Activated T-cell treated with anti-CD3 and anti-CD28 coated beads, Interleukin-2, amount 50 U/mL, for 1 hour (primary cell): ENCODE measurements at places on chromosomes 7 and 10.

GRCh38 chr7:102321351-102322201, 34.7 kb downstream of the SPDYE6 start:
- DNase-seq, result no peak

DNA sequence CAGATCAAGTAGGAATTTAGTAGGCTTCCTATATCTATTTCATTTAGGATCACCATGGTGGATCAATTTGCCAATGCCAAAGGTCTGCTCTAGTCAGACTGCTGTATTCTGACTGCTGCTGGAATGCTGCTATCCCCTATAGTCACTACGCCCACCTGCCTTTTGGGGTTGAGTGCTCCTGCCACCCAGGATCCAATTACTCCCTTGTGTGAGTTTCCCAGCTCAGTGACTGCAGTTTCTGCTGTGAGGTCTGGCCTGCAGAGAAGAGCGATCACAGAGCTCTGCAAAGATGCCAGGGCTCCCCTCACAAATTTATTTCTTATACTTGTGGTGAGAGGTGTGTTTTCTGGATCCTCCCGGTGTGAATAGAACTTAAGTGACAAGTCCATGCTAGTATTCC, 88.1 kb upstream of the FOXI2 start:
- no peak for DNase-seq

DNA sequence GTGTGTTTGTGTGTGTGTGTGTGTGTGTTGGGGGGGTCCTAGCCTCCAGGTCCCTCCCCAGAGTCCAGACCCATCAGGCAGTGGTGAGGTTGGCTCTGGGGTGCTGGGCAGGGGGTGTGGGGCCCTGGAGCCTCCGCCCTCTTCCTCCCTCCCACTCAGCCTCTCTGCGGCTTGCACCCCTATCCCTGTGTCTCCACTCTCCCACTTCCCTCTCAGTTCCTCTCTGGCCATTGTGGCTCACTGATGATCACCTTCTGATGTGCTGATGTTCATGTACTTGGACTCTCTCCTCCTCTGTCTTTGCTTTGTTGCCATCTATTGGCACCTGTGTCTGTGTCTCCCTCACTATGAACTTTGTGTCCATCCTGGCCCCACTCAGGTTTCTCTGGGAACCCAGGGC, 298.7 kb downstream of the ZEB1 start:
- DNase-seq, result no peak

- DNase-seq, result no peak
Measured at GRCh38 chr7:64811767-64812166, 17.5 kb downstream of the ZNF138 start.

DNA sequence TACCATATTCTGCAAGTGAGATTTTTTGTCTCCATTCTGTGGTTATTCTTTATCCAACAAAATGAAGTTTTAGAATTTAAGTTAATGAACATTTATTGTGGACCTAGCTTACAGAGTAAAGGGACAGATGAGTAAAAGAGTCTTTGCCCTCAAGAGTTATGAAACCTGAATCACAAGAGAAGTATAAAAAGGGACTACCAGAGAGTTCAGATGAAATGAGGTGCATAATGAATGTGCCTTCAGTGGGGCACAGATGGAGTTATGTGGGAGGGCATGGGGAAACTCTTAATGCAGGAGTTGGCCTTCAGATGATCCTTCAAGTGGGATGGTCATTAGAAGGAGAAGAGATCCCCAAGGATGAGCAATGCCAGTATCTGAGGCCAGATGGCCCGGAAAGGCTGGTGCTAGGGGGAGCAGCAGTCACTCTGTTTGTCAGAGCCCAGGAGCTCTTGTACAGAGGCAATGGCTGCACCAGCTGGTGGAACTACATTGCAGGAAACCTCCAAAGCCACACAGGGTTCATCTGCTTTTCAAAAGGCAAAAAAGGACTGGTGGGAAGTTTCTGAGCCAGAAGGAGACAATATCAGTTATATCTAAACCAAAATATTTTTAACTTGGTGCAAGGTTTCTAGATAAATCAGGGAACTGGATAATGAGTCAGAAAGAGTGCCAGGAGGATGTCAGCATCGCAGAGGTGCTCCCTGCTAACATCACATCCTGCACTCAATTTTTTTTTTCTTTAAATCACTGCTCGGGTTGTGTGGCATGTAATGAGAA, 162.0 kb downstream of the KLF6 start:
- no peak for DNase-seq
